ENCODE measurements at places on chromosomes 13 and 19.

- DNase-seq: peak; percentile 16
These were observed 12.9 kb downstream of the N4BP2L1 start for GRCh38 chr13:32415019-32415418.

- no peak for DNase-seq
These were observed 7.9 kb upstream of the RASA3 start for GRCh38 chr13:114140131-114140905.

GRCh38 chr13:75771818-75772217 is 135.7 kb downstream of the LMO7 start:
- DNase-seq: no peak

DNA sequence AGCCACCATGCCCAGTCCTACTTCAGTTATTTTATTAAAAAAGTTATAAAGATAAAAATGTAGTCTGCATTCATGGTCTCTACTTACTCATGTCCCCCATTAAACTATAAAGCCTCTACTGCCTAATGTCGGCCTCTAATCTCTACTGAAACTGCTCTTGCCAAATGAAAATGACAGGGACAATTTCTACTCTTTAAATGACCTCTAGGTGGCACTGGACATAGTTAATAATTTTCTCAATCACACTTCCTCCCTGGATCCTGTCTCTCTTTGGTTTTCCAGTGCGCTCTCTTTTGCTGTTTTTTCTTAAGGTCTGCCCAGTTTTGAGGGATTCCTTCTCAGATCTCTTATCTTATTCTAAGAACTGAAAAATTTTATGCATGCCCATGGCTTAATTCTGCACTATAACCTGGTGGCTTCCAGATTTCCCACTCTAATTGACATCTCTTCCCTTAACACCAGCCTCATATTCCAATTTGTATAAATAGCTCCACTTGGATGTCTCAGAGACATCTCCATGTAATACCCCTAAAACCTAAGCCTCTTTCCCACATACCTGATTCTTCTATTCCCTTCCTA is 54.3 kb downstream of the MTMR6 start:
- DNase-seq: peak; percentile 50

DNA sequence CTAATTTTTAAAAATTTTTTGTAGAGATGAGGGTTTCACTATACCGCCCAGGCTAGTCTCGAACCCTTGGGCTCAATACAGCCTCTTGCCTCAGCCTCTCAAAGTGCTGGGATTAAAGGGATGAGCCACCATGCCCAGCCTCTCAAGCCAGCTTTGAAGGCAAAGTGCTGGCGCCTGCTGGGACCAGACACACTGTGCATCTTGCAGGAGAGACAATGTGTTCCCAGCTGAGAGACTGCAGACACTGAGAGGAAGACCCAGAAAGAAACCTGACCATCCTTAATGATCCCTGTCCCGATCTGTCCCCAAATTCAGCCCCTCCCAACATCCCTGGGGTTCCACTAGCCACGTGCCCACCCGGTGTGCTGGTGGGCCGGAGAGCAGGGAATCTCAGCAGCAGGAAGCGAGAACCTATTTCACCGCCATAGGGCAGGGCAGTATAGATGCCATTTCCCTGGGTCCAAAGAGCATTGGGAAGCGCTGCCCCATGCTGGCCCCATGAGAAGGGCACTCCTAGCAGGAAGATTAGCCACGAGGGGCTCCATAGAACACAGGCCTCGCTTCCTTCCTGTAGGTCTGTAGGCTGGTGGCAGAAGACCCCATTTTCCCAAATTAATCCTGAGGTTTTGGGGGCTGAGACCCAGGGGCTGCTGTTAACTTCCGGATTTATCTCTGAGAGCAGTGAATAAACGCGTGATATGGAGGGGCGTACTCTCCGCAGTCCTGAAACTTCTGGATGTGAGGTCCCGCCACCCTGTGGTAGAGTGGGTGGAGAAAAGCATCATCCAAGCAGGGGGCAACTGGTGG is 968 bp downstream of the RAVER1 start:
- no peak for DNase-seq

GRCh38 chr13:32114284-32114950 is 82.8 kb downstream of the FRY start:
- DNase-seq: no peak

GRCh38 chr13:28306325-28306724 is 168.0 kb downstream of the PAN3 start:
- no peak for DNase-seq

DNA sequence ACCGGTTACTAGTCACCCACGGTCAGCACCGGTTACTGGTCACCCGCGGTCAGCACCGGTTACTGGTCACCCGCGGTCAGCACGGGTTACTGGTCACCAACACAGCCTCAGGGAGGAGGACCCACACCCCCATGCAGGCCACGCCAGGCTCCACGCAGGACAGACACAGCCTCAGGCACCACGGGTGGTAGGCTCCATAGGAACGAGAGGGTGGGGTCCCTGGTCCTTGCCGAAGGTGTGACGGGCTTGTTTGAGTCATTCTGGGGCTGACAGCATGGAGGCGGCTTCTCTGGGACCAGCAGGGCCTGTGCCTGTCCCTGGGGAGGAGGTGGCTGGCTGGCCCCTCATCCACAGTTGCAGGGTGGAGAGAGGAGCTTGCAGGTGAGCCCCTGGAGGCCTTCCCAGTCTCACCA is 122.8 kb upstream of the SOX1 start:
- no peak for DNase-seq

GRCh38 chr13:98606296-98606695 is 29.4 kb upstream of the STK24 start:
- DNase-seq: no peak

- DNase-seq: no peak
These were observed 1396.1 kb upstream of the MIR17HG start for GRCh38 chr13:89951341-89951740.

- DNase-seq: peak; percentile 61
These were observed 9.4 kb downstream of the FOSB start for GRCh38 chr19:45477186-45477585.

GRCh38 chr19:14441041-14441938 is 8.2 kb downstream of the PKN1 start:
- DNase-seq: no peak

DNA sequence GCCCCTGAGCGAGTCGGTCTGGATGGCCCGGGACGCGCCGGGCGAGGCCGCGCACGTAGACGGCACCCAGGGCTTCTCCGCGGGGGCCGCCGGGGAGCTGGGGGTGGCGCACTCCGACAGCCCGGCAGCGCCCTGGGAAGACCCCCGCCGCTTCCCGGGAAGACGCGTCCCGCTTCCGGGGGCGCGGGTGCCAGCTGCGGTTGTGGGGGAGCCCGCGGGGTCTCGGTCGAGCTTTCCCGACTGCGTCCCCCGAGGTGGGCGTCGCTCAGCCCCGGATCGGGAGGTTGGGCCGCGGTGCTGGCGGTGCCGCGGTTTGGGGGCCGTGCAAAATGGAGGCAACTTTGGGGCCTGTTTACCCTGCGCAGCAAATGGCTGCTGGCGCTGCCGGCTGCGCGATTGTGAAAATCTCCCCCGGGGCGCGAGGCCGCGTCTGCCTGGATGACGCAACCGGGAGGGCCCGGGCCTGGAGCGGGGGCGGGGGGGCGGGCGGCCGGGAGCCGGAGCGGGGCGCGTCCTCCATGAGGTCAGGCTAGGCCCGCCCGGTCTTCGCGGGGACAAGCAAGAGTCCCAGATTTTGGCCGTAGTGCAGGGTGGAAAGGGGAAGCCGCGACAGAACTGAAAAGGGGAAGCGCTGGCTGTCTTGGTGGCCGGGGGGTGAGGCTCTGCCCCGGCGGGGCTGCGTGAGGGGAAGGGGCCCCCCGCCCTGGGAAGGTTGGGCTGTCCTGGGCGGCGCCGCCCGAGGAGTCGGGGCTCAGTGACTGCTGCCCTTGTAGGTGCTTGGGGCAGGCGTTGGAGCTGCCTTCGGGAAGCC is 11.3 kb downstream of the PEAK3 start:
- peak; percentile 85 for DNase-seq

GRCh38 chr19:14761607-14762006 is 16.8 kb downstream of the ADGRE2 start:
- no peak for DNase-seq

Measured in lung (tissue), 17 donors.